ENCODE measurements at places on chromosomes 16 and 17.

DNA sequence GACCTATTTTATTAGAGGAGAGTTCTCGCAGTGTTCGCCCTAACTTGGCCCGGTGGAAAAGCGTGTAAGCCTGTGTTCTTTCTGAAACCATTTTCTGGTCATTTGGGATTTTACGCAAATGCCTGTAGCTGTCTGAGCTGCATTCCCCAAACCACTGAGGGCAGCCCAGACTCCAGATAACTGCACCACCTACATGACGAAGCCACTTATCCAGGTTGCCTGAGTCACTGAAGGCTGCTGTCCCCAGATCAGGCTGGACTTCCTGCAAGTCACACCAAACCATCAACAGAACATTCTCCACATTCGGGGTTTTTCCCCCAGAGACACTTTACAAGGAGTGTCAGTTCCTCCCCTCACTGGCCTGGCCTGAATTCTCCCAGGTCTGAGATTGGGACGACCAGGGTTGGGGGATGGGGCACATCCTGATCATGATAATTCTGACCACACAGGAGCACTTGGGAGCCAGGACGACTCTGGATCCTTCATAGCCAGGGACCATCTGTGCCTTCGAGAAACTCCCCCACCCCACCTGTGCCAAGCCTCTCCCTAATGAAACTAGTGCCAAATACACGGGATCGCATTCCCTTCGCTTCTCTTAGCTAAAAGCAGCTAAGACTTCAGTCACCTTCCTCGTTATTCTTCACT is 2.3 kb downstream of the RPRML start:
- DNase-seq, result peak; percentile 85

DNA sequence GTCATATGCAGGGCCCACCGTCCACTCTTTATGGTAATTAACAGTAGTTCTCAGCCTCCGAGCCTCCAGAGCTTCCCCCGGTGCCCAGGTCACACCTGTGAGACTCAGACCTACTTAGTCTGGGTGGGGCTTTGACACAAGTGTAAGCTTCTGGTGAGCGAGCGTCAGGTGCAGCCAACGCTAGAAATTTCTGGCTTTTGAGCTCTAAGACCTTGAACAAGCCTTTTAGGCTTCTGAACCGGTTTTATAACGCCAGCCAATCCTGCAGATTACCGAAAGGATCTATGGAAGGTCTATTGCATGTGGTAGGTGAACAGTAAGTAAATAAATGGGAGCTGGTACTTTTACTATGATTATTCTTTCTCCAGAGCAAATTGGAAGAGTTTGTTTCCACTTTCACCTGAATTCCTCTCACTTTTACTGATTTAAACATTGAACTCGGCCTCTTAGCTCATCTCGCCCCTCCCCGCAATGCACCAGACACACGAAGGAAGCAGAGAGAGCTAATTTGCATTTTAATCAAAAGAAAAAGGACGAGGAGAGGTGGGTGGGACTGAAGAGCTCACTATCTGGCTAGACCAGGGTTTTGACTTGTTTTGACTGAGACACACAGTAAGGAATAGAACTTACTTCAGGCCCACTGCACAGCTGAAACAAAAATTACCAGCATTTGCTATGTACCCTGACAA is 47.1 kb downstream of the ABAT start:
- no peak for DNase-seq

DNA sequence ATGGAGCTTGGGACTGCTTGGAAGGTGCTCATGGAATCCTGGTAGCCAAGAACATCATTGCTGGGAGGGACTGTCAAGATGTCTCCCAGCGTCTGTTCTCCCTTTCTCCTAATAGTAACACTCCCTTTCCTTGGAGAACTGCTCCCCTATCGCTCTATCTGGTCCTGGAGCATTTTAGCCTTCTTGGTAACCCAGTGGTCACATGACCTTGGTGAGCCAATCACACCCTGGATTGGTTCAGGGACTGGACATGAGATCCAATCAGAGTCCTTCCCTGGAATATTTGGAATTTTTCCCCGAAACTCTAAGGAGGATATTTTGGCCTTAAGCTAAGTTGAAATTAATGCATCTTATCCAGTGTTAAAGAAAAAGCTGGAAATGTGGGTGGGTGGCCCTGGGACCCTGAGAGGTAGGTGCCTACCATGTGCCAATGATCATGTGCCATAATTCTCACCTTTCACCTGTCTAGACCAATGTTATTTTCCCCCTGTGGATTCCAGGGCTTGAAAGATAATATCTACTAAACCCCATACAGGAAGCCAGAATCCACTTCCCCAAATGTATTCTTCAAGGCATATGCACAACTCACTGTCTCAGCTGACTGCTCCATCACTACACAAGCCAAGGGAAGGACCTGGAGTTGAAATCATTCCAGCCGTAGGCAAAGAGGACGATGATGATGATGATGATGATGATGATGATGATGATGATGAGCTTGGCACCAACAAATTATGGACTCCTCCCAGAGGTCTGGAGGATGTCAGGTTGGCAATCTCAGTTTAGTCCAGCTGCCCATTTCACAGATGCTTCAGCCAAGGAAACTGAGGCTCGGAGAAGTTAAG is 193.2 kb downstream of the RAB11FIP4 start:
- no peak for DNase-seq

DNA sequence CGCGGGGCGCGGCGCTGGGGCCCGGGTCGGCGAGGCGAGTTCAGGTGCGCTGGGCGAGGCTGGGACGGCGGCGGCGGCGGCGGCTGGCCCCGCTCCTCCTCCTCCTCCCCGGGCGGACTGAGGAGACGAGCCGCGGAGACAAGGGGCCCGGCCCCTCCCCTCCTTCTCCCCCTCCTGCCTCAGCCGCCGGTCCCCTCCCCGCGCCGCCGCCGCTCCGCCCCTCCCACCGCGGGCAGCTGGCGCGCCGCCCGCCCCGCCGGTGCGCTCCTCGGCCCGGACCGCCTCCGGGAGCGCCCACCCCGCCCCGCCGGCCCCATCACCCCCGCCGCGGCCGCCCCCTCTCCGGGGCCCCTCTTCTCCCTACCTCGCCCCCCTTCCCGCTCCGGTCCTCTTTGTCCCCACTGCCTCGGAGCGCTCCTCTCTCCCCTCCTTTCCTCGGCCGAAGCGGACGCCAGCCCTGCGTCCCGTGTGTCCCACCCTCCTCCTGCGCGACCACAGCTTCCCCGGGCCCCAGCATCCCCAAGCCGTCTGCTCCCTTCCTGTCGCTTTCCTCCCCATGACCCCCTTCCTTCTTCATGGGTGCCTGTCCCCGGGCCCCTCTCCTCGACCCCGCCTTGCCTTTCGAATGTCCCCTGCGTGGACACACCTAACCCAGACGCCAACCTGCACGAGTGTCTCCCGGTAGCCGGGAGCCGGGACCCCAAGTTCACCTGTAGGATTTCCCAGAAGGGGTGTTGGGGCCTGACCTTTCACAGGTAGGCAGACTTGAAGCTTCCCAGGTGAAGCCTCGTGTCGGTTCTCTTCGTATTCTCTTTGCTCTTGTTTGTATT is at the start of gene TOX3:
Gene TOX3, minus strand, starts transcription at position 140 of the 830 bp plus-strand sequence. CDS start 420 bp downstream, outside the sequence.
- peak; percentile 81 for DNase-seq

GRCh38 chr17:40993839-40994238 is at the start of gene KRTAP3-3:
Gene KRTAP3-3 (minus strand): TSS chr17:40994164. CDS start chr17:40994097, 67 bp downstream.
- DNase-seq, result no peak

- DNase-seq, result peak; percentile 2
These were observed 2.7 kb upstream of the SLC6A2 start for GRCh38 chr16:55653106-55653505.
